Bone marrow (tissue), 2 donors: ENCODE measurements at places on chromosomes 5 and 9.

DNA sequence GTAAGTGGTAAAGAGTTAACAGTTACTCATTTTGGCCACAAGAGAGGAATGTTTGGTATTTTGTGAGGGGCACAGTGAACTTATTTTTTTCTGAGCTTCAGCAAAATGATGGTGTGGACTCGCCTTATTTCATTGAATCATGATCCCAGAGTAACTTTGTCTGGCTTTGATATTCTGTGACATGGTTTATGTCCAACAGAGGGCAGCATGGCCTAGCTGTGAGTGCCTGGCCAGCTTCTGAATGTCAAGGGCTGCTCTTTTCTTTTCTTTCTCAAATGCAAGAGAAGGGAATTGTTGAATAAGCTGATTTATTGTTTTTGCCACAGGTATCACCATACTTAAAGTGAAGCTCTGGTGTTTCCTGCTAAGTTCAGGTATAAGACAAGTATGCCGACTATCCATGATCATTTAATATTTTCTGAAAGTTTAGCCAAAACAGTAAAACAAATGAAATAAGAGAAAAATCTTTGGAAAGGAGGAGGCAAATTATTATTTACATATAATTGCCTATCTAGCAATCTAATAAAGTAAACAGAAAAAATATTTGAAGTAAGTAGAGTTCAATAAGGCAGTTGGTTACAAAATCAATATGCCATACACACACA, 31.7 kb downstream of the MRPL22 start:
- DNase-seq: no peak

- DNase-seq: no peak
These were observed 416.3 kb downstream of the NR2F1-AS1 start for GRCh38 chr5:93164690-93165089.

DNA sequence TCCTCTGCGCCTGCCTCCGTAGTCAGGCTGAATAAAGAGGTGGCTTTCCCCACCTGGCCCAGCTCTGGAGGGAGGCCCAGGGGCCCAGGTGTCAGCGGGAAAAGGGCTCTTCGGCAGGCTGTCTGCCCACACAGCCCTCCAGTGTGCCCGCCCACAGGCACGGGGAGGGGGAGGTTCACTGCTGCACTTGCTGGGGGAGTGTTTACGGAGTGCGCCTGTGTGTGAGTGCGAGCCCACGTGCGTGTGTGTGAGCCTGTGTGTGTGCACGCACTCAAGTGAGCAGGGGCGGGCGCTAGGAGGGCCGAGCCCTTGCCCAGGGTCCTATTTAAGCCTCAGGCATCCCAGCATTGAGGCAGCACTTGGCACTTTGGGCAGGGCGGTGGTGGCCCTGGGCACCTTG, 10.9 kb downstream of the DNLZ start:
- DNase-seq: no peak

DNA sequence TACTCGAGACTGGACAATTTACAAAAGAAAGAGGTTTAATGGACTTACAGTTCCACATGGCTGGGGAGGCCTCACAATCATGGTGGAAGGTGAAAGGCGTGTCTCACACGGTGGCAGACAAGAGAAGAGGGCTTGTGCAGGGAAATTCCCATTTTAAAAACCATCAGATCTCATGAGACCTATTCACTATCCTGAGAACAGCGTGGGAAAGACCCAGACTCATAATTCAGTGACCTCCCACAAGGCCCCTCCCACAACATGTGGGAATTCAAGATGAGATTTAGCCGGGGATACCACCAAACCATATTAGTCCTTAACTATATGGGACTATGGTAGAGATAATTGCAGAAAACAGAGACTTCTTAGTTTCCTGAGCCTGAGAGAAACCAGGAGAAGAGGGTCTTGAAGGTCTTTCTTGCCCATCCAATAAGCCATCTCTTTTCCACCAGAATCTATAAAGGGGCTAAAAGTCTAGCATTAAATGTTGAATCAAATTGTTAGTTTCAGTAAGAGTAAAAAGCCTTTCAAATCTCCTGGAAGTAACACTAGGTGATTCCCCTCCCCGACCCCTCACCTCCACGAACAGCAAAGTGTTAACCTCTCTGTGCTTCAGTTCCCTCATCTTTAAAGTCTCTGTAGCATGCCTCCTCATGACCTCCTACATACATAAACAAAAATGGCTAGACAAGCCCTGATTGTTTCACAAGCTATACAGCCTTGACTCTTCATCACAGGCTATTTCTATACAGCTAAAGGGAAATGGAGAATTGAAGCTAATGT, 259.1 kb downstream of the TMEM167A start:
- no peak for DNase-seq

DNA sequence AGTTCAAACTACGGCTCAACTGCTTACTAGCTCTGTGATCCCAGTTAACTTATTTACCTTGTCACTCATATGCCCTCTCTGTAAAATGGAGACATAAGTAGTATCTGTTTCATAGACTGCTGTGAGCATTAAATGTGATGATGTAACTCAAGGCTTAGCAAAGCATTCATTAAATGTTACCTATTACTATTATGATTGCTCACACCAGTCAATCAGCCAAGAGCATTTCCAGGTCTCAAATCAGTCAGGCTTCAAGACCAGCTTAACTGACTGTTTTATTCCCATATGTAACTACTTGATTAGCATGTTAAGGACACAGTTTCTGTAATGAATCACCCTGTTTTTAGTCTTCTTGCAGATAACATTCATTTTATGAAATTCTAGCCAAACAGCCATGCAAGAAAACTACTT, 413.3 kb downstream of the MLLT3 start:
- DNase-seq: no peak

GRCh38 chr5:103915081-103915480, 352.5 kb upstream of the NUDT12 start:
- DNase-seq: no peak

- no peak for DNase-seq
These were observed 7.2 kb upstream of the PSD2 start for GRCh38 chr5:139788294-139788910.

GRCh38 chr9:108842610-108843295, 13.0 kb downstream of the ACTL7B start:
- DNase-seq: no peak
